ENCODE measurements at places on chromosomes 2 and 18. TPM values are rescaled to one million over a fixed set of nuclear protein-coding genes. Genes with fewer than 3 reads are reported as not detected.

GRCh38 chr2:85164145-85164569 is 31.0 kb downstream of the TCF7L1 start:
- H3K36me3 ChIP-seq, result no peaks in the 10 kb centered on the region
- DNase-seq, result no peak
- H3K27me3 ChIP-seq, result no peaks in the 10 kb centered on the region
- H3K27ac ChIP-seq, result peak overlapping the region; percentile 36

ATP6V1C2 gene
- 0.30 TPM for total RNA-seq

DNA sequence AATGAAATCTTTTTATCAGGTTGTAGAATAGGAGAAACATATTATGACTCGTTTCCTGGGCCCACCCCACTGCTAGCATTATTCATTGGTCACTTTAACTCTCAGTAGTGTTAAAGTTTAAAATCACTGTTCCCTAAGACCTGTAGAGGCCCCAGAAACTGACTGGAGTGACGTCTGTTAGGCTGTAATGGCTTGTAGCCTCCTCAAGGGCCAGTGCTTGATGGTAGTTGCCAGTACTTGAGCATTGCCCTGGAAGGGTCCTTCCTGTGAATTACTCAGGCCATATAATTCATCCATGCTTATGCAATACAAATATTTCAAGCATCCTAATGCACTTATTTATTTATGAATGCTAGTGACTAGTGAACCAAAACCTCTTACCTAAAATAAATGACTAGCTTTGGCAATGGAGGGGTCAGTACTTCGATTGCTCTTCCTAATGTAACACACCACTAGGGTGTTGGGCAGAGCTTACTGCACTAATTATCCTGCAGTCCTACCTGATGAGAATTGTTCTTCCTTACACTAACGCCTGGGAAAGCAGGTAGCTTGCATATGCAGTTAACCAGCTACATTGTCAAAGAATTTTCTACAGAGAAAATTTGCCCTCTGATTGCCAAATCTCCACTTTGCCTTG is 31.2 kb downstream of the ARHGAP25 start:
- no peak overlapping the region for H3K4me3 ChIP-seq
- no peak for DNase-seq
- H3K36me3 ChIP-seq, result no peaks in the 10 kb centered on the region
- peak overlapping the region; percentile 16 for H3K27ac ChIP-seq
- H3K4me1 ChIP-seq, result peaks cover 46% of the 10 kb centered on the region

GRCh38 chr2:225608136-225608535 is 208.6 kb downstream of the NYAP2 start:
- no peak overlapping the region for H3K4me3 ChIP-seq
- DNase-seq, result no peak
- H3K36me3 ChIP-seq, result no peaks in the 10 kb centered on the region
- H3K27ac ChIP-seq, result no peak overlapping the region
- no peaks in the 10 kb centered on the region for H3K27me3 ChIP-seq

- no peak overlapping the region for H3K27ac ChIP-seq
- H3K4me1 ChIP-seq, result peaks cover 15% of the 10 kb centered on the region
Observed at GRCh38 chr2:66362701-66363100, 72.2 kb upstream of the MEIS1 start.

GRCh38 chr2:152825834-152826233 is 107.4 kb downstream of the ARL6IP6 start:
- H3K27ac ChIP-seq, result no peak overlapping the region
- no peaks in the 10 kb centered on the region for H3K4me1 ChIP-seq
- DNase-seq, result no peak
- no peak overlapping the region for H3K4me3 ChIP-seq
- no peaks in the 10 kb centered on the region for H3K27me3 ChIP-seq
